ENCODE measurements at places on chromosomes 6 and 20. TPM values are rescaled to one million over a fixed set of nuclear protein-coding genes. Genes with fewer than 3 reads are reported as not detected.
A peak's percentile ranks its signal among the peaks of the same experiment; 100 is the strongest.

DNA sequence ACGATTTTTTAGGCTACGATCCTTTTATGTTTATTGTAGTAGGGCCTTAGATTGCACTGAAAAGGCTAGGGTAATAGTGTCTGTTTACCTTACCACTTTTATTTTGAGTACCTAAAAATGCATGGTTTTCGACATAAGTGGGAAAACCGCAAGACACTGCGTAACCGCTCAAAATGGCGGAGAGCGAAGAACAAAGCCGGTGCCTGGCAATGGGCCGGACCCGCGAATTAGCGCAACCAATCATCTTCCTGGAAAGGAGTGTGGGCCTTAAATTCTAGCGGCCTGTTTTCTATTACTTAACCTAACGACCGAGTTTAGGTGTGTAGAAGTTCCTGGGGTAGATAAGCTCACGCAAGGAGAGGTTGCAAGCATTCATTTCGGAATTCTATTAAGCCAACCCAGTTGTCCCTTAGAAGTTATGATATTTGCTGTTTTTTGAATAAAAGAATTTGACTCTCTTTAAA, 118.0 kb downstream of the HFE start:
- peak; percentile 88 for DNase-seq

GRCh38 chr6:2842139-2842552, 483 bp upstream of the SERPINB1 start:
- no peak for DNase-seq

GRCh38 chr6:46677314-46677654, 10.4 kb upstream of the TDRD6 start:
- DNase-seq, result no peak

RAB44 gene
- total RNA-seq, result not detected

FAM110A gene
- total RNA-seq, result 0.96 TPM

PTK7 gene
- total RNA-seq, result 196 TPM

DNA sequence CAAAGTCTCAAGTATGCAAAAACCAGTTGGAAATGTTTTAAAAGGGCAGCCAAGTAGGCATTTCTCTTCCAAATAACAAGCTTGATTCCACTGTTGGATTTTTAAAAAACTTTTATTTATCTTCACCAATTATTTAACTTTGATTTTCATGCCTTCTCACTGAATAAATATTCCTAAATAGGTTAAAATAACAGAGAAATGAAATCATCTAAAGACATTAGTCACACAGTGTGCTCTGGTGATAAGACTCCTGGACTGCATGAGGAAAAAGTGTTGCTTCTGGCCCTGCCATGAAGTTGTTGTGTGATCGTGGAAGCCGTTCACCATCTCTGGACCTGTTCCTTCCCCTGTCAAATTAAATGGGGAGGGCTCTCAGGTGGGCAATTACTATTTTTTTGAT, 33.8 kb upstream of the IGF2R start:
- no peak for DNase-seq

DNA sequence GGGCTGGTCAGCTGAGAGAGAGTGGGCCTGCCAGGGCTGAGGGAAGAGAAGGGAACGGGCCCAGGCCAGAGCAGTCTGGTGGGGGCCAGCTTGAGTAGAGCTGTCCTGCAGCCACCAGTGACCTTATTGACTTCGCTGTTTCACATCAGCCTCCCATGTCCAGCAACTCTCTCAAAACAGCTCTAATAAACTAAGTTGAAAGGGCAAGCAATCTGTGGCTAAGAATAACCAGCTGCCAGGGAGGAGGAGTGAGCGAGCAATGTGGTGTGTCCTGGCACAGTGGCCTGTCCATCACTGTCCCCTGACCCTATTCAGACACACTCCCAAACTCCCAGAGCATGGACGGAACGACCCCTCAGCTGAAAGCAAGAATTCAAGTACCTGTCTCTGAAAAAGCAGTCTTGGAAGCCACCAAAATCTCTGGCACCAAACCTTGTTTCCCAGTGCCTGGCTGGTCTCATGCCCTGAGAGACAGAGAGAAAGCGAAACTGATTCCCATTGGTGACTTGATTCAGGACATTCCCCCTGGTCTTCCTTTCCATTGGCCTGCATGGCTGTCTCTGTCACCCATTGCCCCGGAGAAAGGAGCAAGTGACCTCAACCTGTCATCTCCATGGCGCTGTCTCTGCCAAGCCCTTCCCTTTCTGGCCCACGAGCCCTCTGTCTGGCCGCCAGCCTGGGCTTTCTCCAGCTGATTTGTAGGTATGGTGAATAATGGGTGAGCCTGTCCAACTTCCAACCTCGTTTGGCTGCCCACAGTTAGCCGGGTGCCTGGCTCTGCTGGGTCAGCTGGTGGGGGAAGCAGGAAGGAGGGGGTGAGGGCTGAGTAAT, at the start of gene DDO:
TSS of gene DDO (minus strand) at position 490 of the 831 bp plus-strand sequence. CDS start 2,113 bp downstream, outside the sequence.
- DNase-seq, result no peak
